ENCODE measurements at places on chromosomes 1 and 21. TPM values are rescaled to one million over a fixed set of nuclear protein-coding genes. Genes with fewer than 3 reads are reported as not detected.

- no peak for DNase-seq
Measured at GRCh38 chr1:89735479-89735878, 85.4 kb upstream of the LRRC8D start.

- DNase-seq = no peak
Measured at GRCh38 chr1:14930247-14930965, 223.1 kb upstream of the TMEM51 start.

- DNase-seq = no peak
Measured at GRCh38 chr1:89529196-89529595, 4.6 kb downstream of the LRRC8B start.

The FHL3 gene
- 27.9 TPM for total RNA-seq

The HSD11B1 gene
- total RNA-seq = 6.0 TPM

Data from sciatic nerve (tissue), 2 donors.